HAP-1 (cell line): ENCODE measurements at places on chromosomes 3 and 15.

GRCh38 chr15:65421360-65422215 is 1.2 kb downstream of the IGDCC4 start:
- peak; percentile 99 for DNase-seq

DNA sequence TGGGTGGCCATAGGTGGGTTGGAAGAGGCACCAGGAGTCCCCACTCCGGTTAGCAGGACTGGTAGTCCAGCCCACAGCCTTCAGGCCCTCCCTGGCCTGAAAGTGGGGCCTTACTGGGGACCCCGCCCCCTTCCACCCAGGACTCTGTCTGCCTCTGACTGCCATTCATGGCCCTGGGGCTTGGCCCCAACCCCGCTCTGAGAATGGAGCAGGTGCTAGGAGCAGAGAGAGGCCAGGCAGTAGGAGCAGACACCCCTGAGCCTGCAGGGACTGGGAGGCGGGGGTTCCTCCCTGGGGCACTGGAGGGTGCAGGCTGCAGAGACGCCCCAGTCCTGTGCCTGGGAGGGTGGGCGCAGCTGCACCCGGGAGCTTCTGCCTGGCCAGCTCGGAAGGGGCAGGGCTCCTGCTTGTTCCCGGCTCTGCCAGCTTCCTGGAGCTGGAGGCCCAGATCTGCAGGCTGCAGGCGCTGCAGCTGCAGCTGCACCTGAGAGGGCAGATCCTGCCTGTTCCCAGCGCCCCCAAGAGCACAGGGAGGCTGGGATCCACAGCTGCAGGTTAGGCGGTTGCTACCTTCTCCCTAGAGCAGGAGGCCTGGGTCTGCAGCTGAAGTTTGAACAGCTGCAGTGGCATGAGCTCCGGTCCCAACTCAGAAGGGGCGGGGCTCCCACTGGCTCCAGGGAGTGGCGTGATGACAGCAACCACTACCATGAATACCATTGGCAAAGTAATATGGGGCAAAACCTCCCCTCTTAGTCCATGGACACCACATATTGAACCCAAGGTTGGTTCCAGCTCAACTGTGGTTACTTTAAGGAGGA is 194.7 kb downstream of the SQOR start:
- DNase-seq = no peak

DNA sequence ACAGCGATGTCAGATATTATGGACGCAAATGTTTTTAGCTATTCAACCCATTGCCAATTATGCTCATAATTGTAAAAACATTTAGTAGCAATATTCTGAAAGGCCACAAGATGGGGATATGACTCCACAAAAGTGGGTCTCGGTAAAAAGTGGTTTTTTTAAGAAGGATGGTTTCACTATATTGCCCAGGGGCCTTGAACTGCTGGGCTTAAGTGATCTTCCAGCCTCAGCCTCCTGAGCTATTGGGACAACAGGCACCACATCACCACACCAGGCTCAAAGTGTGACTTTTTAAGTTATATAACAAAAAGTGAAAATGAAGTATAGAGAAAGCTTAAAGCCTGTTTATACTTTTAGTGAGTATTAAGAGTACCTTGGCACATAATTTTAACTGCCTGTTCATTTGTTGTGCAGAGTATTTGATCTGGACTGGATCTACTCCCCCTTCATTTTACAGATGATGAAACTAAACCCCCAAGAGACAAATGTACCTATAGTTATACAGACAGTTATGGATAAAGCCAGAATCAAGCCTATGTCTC is 9.4 kb downstream of the NAA50 start:
- peak; percentile 50 for DNase-seq

GRCh38 chr3:36944012-36944640 is 728 bp downstream of the TRANK1 start:
- peak; percentile 42 for DNase-seq

DNA sequence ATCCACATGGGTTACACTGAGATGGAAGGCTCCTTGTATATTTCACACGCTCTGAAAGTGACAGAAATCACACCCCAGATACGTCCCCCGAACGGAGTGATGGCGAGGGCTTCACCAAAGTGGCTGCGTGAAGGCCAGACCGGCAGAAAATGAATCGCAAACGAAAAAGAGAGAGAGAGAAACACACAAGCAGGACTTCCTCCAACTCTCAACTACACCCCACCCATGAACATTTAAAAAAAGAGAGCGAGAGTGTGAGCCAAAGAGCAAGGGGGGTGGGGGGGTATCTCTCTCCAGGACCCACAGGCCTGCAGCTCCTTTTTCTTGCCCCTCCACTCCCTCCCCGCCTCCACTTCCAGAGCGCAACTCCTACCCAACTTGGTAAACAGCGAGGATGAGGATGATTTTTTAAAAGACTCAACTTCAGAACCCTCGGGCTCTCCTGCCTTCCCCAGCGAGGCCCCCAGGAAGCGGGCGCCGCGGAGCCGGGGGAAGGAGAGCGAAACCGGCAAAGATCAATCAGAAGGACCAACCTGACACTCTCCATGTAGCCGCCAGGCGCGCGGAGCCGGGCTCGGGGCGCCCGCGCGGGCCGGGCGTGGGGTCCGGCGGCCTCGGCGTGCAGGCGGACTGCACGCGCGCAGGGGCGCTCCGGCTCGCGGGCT is 519.1 kb downstream of the FOXP1 start:
- peak; percentile 43 for DNase-seq

- DNase-seq = no peak
These were observed 389.0 kb downstream of the LSAMP start for GRCh38 chr3:116056280-116056679.

GRCh38 chr3:136018876-136019275 is 53.3 kb downstream of the PPP2R3A start:
- no peak for DNase-seq

GRCh38 chr3:53616321-53616720 is 121.9 kb downstream of the CACNA1D start:
- no peak for DNase-seq

- no peak for DNase-seq
These were observed 324.6 kb downstream of the MAGI1 start for GRCh38 chr3:65714134-65714533.

DNA sequence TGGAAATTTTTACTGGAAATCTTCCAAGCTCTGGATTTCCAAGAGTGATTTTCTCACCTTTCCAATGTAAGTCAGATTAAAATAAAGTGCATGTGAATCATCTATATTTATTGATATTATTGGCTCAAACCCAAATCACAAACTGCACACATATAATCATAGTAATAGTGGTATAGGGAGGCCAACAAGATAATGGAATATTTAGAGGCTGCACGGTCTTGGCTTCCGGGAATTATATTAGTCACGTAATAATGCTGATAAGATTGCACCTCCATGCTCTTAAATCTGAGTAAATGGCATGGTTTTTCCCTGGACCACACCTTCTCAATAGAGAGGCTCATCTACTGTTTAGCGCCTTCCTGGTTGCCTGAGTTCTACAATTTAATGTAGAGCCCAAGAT is 567.1 kb upstream of the NR2F2 start:
- DNase-seq = no peak

DNA sequence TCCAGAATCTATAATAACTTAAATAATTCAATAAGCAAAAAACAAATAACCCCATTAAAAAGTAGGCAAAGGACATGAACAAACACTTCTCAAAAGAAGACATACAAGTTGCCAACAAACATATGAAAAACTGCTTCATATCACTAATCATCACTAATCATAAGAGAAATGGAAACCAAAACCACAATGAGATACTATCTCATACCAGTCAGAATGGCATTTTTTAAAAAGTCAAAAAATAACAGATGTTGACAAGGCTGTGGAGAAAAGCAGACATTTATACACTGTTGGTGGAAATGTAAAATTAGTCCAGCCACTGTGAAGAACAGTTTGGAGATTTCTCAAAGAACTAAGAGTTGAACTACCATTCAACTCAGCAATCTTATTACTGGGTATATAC is 19.5 kb upstream of the ZMAT3 start:
- no peak for DNase-seq

DNA sequence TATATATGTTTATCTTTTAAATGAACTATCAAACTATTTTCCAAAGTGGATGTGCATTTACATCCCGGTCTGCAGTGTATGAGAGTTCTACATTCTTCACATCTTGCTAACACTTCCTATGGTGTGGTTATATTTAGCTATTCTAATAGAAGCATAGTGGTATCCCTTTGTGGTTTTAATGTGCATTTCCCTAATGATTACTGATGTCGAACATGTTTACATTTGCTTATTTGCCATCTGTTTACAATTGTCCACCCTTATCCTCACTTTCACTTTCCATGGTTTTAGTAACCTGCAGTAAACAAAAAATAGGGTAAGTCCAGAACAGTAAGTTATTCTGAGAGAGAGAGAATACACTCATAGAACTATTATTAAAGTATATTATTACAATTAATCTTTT is 360.5 kb upstream of the NAALADL2 start:
- DNase-seq = no peak

DNA sequence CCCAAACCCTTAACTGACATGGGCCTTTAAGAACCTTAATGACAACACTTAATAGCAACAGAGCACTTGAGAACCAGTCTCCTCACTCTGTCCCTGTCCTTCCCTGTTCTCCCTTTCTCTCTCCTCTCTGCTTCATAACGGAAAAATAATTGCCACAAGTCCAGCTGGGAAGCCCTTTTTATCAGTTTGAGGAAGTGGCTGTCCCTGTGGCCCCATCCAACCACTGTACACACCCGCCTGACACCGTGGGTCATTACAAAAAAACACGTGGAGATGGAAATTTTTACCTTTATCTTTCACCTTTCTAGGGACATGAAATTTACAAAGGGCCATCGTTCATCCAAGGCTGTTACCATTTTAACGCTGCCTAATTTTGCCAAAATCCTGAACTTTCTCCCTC is 49.9 kb downstream of the PGPEP1L start:
- no peak for DNase-seq

DNA sequence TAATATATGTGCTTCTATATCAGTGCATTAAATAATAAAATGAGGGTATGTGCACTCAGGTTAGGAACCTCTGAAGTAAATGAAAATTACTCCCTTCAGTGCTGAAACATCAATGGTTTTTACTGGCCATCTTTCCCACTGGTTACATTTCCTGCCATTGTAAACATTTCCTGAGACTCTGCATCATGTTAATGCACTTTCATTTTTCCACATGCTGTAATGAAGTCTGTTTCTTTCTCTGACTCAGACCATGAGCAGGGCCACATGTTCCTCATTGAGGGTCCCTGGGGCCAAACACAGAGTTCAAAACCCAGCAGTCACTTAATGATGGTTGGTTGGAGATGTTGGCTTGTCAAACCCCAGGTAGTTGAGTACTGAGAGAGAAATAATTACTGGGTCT is 15.3 kb downstream of the FAM3D start:
- DNase-seq = no peak

DNA sequence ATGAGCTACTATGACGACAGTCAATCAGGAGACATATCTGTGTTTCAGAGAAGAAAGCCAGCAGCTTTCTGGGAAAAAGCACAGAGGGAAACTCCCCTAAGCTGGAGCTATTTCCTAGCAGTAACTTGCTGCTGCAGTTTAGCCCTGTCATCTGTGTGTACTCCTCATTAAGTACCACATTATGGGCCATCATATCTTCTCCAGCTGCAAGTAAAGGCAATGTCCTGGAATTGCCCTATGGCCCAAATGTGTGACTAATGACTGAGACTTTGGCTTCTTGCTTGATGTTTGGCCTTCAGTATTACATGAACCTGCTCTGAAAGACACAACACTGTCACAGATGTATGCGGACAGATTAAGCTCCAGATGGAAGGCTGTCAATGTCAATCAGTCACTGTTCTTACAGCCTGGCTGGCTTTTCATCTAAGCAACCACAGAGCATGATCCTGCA is 190.8 kb downstream of the FHIT start:
- no peak for DNase-seq

DNA sequence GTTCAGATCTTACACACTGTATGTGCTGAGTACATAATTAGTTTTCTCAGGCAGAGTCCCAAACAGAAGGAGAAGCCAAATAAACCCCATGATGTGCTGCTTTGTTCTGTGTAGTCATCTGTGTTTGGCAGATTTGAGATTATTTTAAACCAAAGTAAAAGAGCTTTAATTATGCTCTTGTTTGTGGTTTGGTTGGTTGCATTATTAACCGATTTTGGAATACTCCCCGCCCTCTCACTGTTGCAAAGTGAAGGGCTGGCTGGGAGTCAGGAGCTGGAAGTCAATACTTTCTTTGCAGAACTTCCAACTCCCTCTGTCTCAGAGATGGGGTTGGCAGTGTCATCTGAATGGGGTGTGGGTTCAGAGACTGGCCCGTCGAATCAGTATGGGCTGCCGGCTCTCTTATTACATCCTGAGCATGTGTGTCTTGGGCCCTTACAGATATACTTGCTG is 34.4 kb downstream of the SLCO3A1 start:
- DNase-seq = no peak

DNA sequence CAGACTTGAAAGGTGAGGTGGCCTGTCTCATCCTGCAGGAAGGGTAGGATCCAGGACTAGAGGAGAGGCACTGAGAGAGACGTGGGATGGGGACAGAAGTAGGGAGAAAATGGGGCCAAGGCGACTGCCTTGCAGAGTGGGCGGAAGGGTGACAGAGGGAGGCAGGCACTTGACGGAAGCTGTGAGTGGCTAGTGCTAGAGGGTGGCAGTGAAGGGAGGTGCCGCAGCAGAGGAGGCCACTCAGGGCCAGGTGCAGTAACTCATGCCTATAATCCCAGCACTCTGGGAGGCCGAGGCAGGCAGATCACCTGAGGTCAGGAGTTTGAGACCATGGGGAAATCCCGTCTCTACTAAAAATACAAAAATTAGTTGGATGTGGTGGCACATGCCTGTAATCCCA is 7.3 kb downstream of the CCDC33 start:
- DNase-seq = no peak

DNA sequence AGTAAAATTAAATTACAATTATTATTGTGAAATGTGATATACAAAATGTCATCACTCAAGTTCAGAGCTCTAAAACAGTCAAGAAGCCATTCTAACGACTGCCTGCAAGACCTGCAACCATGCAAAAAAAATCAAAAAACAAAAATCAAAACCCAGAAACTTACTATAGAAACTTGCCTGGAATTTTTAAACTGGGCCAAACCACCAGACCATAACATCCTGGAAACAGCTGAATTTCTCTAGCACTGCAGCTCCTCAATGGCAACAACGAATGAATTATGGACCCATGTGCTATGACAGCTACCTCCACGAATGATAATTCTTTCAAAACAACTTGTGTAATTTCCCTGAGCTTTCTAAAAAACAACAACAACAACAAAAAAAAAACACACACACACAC is 130.0 kb upstream of the KCNMB2 start:
- DNase-seq = no peak

- DNase-seq = no peak
These were observed 611 bp upstream of the SLC27A2 start for GRCh38 chr15:50181201-50181968.

GRCh38 chr3:100043271-100043670 is 71.0 kb downstream of the FILIP1L start:
- DNase-seq = no peak

DNA sequence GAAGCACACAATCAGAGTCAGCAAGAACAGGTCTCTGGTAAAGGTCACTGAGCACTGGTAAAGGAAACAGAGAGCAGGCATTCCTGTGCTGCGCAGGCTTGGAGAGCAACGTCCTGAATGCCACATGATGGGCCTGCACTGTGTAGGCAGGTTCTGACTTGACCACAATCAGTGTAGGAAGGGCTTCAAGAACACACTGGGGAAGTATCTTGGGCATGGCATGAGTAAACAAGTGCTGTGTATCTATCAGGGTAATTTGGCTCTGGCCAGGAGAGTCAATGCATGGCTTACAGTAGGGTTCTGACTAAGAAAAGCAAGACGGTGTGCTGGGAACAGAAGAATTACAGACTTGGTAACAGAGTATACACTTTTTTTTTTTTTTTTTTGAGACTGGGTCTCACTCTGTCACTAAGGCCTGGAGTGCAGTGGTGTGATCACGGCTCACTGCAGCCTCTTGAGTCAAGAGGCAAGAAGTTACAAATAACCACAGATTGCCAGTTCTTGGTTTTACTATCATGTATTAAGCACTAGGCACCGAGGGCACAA is 30.6 kb downstream of the TBC1D2B start:
- DNase-seq = no peak
